ENCODE measurements at places on chromosomes 11 and 22.

GRCh38 chr22:28103596-28103995 lies 184.5 kb upstream of the PITPNB start:
- DNase-seq, result no peak

DNA sequence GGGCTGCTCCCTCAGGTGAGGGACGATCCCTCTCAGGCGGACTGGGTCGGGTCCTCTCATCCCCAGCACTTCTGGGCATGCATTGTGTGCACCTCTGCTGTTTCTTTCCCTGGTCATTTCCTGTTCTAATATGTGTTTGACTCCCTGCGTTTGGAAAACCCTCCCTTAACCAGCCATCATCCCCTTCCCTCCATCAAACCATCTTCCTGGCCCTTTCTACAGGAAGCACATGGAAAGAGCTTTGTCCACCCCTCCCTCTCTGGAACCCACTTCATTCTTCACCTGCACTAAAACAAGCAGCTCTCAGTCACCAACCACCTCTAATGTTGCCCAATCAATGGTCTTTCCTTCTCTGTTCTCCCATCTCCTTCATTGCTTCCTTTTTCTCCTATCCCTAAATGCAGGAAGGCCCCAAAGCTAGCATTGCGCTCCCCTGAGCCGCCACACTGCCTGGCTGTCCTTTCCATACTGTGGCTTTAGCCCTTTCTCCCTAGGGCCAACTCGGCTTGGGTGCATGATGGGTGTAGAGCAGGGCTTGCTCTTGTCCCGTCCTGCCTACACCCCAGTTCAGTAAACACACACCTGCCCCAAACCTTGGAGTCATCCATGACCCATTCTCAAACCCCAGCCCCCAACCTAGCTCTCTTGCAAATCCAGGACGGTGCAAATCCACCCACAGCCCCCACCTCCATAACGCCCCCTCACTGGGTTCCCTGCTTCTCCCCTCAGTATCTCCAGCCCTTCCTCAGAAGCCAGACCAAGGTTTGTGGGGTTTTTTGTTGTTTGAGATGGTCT lies 5.4 kb upstream of the GAS2L1 start:
- no peak for DNase-seq

GRCh38 chr11:126112547-126112946 lies 49.9 kb upstream of the CDON start:
- no peak for DNase-seq

GRCh38 chr22:21856868-21857267 lies 10.6 kb downstream of the MAPK1 start:
- DNase-seq, result no peak

DNA sequence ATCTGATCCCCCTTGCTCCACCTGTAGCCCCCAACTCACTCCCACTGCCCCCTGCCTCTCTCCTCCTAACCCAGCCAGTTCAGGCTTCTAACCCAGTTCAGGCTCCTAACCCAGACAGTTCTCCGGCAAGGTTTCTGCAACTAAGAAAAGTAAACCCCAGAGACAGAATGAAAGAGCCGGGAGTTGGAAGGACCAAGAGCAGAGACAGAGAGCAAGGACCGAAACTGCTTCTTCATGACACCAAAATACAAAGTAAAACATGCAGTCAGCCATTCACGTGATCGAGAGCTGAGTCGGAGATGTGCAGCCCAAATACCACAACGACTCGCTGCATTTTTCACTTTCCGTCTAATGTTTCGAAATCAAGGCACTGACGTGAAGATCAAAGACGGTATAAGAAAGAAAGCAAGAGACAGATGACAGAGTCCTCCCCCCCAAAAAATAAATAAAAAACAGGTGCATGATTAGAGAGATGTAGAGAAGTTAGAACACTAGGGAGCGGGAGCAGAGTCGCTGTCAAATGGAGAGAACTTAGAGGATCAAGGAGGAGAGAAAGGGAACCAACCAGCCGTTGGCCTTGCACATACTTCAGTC lies 884 bp downstream of the IL10RA start:
- DNase-seq, result peak; percentile 86

- DNase-seq, result no peak
These were observed 13.4 kb downstream of the NFAM1 start for GRCh38 chr22:42418811-42419242.

DNA sequence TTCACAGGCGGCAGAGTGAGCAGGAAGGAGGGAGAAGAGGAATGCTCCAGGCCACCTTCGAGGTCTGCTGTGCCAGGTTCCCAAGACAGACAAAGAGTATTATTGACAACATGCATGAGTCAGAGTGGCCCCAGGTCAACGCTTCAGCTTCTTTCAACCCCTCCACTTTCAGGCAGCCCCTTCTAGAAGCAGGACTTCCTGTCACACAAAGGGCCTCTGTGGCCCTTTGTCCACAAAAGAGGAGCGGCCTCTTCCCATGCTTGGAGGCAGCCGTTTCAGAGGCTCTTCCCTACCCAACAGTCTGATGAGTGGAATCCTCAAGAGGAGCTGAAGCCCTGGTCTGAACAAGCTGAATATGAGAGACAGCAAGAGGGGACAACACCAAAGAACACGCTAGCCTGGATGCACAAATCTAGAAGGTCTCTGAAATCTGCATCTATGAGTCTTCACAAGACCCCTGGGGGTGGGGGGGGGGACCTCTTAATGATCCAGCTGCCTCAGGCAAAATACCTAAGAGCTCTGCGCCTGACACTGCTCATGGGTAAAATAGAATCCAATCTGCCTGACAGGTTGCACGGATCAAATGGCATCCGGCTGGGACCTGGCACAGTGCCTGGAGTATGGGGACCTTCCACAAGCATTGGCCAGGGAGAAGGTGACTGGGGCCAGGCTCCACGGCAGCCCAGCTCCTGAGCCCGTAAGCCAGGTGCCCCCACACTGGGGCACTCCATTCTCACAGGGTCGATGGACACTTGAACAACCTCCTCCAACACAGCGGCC lies 67.5 kb downstream of the PACSIN2 start:
- no peak for DNase-seq

GRCh38 chr11:69213964-69214363 lies 58.2 kb downstream of the SMIM38 start:
- no peak for DNase-seq

GRCh38 chr11:19160847-19161246 lies 40.9 kb downstream of the CSRP3 start:
- no peak for DNase-seq

- no peak for DNase-seq
These were observed 93.5 kb downstream of the COMMD9 start for GRCh38 chr11:36195496-36196354.

DNA sequence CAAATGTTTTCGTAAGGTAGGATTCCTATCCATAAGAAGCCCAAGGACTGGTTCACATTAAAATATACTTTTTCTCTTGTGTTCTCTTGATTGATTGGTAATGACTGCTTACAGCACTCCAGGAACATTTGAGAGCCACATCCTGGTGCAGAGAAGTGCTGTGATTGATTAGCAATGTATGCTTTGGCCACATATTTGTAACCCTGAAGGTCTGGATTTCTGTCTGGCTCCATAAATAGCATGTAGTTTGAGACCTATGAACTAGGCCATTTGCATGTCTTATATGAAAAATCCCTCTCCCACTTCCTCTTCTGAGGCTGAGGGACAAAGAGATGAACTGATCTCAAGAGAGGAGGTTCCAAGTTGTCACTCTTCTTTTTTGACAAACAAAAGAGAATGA lies 49.3 kb upstream of the CD44 start:
- no peak for DNase-seq

- DNase-seq, result no peak
These were observed 26.6 kb upstream of the IL10RA start for GRCh38 chr11:117959438-117960149.

GRCh38 chr22:17597217-17597616 lies 31.3 kb downstream of the ATP6V1E1 start:
- DNase-seq, result no peak

DNA sequence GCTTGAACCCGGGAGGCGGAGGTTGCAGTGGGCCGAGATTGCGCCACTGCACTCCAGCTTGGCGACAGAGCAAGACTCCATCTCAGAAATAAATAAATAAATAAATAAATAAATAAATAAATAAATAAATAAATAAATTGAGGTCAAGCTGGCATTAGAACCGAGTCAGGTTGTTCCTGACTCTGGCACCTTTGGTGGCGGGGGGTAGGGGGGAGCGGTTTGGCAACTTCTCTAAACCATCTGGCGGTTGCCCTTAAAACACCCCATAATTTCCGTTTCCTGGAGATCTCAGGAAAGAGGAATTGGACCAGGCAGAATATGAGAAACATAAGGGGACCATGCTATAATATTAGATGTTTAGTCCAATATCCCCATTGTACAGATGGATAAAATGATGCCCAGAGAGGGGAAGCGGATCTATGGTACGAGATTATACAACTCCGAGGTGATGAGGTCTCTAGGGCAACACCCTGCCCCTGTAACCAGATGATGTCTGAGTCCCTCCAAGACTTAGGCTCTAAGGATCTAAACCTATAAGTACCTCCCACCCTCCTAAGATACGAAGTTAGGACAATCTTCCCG lies 785 bp downstream of the CLPB start:
- DNase-seq, result no peak

DNA sequence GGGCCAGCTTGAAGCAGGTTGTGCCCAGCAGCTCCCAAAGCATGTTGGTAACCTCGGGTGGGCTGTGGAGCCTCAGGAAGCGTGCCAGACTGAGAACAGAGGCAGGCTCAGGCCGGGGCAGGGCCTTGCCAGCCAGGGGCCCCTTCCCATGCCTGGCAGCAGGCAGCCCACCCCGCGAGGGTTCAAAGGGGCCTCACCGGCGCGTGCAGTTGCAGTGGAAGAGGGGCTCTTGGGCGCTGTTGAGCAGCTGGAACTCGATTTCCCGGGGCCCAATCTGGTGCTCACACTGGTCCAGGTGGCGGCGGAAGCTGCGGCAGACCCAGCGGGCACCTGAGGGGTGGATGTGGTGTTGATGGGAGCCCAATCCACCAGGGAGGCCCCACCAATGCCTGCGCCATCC lies 3.6 kb downstream of the PLA2G3 start:
- no peak for DNase-seq

- DNase-seq, result peak; percentile 73
These were observed 682 bp downstream of the ATM start for GRCh38 chr11:108223348-108224149.

GRCh38 chr11:73257342-73258103 lies 14.6 kb upstream of the P2RY6 start:
- no peak for DNase-seq

DNA sequence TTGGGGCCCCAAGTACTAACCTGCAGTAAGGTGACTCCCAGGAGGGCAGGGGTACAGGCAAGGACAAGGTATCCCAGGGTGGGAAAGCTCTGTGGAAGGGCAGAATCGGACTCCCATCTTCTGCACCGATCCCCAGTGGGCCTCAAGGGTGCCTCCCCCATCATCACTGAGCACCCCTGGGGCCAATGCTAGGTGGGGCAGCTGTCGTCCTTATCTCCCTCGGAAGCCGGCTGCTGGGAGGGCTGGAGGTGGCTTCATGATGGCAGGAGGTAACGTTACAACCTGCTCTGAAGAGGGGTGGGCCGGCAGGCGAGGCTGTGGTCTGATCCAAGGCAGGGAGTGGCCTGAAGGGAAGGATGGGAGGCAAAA lies 87.6 kb upstream of the LINC01488 start:
- DNase-seq, result no peak

DNA sequence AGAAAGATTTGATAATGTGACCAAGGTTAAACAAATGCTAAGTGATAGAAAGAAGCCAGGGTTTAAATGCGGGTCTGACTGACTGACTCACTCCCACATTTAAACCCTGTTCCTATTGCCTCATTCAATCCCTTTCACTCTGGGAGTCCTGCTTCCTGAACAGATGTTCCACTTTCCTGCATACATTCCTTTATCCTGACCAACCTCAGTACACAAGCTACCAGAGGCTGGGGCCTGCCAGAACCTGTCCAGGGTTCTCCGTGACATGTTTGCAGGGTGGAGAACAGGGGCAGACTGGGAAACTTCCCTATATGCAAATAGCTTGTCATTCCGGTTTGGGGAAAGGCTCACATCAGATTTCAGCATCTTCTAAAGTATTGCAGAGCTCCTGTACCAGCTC lies 3.0 kb upstream of the ANKK1 start:
- no peak for DNase-seq

- DNase-seq, result no peak
These were observed 29.3 kb downstream of the SHANK2 start for GRCh38 chr11:71223081-71223405.

GRCh38 chr22:37273126-37273845 lies 9.0 kb upstream of the CYTH4 start:
- no peak for DNase-seq

- DNase-seq, result no peak
These were observed 80.0 kb downstream of the TRIM29 start for GRCh38 chr11:120057595-120058581.

GRCh38 chr11:86952221-86952875 lies 2.8 kb downstream of the FZD4 start:
- DNase-seq, result no peak

GRCh38 chr22:37485395-37486223 lies 575 bp downstream of the MFNG start:
- DNase-seq, result no peak

- DNase-seq, result no peak
These were observed 66.6 kb upstream of the MPPED2 start for GRCh38 chr11:30652801-30653200.

DNA sequence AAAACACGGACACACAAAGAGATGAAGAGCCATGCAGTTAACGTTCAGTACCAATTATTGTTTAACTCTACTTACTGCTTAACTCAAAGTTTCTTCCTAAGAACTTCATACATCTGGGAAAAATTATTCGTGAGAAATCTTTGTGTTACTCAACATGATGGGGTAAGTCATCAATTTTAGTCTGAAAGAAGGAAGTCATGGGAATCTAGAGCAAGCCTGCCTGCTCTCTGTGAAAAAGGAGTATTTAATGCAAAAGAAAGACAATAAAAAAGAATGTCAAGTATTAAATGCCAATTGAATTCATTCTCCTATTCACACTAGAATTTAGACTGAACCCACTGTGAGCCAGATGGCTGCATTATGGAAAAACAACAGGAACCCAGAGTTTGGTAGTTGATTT lies 16.0 kb downstream of the TMEM123 start:
- no peak for DNase-seq

DNA sequence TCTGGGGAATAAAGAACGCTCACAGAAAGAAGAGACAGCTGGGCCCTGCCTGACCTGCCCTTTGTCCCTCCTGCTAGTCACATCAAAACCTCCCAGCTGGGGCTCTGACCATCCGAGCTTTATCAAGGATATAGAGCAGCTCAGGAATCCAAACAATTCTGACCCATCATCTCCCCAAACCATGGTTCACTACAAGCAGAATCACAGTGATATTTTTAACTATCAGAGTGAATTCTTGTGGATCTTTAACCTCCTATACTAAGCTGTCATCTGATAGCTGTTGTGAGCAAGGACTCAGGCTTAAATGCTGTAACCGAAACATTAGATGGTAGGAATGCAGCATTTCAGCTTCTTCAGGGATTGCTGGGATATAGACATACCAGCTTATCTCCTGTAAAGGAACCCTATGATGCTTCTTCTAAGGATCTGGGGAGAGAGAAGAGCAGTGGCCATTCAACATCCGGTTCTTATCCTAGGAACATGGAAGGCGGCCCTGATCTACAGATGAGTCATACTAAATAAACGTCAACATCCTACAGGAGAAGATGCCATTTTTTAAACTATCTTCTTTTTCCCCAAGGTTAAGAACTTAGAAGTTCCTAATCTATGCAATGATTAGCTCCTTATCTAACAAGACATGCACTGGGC lies 84.7 kb upstream of the AKIP1 start:
- no peak for DNase-seq

Measured in naive thymus-derived CD8-positive, alpha-beta T cell (primary cell).